ENCODE measurements at places on chromosomes 11 and 22.

DNA sequence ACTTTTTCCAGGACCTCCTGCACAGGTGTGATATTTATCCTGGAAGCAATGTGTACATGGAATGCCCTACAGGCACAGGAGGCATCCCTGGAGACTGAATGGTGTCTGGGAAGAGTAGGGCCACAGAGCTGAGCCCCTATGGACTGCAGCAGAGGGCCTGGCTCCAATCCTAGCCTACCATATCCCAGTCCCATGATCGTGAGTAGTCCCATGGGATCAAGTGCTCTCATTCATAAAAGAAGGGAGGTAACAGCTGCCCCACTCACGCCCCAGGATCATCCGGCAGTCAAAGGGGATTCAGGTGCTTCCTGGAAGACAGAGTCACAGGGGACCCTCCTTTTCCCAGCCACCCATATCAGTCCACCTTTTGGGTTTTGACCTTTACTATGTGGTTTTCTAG lies 24.0 kb downstream of the ANKK1 start:
- DNase-seq: no peak

- no peak for DNase-seq
Measured at GRCh38 chr22:25728071-25728470, 13.9 kb upstream of the MYO18B start.

DNA sequence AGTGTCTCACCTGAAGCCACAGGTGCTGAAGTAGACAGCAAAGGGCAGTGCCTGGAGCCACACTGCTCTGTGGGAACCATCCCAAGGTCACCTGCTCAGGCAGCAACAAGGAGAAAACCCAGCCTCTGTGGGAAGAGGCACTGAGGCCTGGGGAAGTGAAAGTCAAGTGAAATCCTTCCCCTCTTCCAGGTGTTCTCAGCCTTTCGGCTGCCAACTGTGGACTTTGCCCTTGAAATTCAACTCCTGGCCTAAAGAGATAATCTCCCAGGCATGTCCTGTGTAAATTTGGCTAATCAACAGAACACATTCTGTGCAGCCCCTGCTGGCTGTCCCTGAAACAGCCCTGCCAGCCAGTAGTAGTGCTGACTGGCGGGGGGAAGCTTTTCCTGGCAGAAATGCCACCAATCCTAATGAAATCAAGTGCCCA lies 112.1 kb downstream of the RPL27A start:
- no peak for DNase-seq

- peak; percentile 74 for DNase-seq
Measured at GRCh38 chr11:118929501-118930093, 3.9 kb upstream of the BCL9L start.

All from activated CD4-positive, alpha-beta T cell treated with anti-CD3 and anti-CD28 coated beads for 4 hours (primary cell).